ENCODE measurements at places on chromosomes 5 and 9.

GRCh38 chr5:111132076-111132475 is 39.9 kb downstream of the WDR36 start:
- DNase-seq: no peak

DNA sequence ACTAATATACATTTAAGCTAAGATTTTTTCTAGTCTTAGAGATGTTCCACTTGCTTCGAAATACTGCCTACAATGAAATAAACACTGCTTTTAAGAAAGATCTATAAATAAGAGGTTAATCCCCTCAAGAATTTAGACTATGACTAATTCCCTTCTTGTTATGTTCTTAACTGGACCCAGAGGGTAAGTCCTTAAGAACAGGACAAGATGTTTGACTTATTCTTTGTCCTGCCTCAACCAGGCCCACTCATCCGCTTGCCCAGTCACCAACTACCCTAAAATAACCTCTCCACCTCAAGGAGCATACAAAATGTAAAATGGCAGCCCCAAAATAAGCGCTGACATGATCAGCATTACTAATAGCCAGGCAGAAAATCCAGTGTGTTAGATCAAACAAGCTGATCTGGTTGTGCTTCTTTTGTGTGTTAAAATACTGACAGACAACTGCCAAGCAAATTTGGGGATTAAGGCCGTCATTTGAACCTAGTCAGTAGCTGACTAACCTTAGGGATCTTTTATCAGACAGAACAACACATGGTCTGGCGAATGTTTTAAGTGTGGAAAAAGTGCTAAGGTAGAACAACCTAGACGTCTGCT is 93.7 kb upstream of the SMC5 start:
- no peak for DNase-seq

DNA sequence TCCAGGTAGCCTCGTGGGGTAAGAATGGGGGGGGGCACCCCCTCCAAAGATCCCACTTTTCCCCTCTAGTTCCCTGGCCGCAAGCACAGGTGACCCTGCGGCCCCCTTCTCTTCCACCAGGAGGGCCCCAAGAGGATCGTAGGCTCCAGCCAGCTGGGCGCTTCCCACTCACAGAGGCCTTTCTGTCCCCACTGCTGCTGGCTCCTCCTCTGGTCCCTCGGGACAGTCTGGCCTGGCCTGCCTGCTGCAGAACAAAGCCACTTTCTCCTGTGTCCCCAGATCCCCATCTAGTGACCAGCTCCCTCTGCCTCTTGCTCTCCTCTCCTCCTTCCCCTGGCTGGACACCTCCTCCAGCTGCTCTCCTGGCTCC is 534 bp upstream of the SAPCD2 start:
- no peak for DNase-seq

DNA sequence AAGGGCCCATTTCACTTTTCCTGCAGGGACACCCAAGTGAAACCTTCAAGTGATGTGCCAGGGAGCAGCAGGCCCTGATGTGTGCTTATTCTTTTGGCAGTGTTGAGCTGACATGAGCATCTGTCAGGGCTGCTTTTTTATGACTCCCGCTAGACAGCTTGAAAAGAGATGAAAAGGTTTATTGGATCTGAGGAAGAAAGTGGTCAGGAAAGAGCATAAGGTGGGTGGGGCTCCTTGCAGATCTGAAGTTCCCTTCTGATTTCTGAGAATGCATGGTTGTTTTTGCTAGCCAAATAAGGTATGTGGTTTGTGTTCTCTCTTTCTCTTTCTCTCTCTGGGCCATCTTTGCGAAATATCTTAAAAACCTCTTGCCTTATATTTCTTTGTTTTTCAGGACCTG is 316.1 kb downstream of the DMRT2 start:
- no peak for DNase-seq

DNA sequence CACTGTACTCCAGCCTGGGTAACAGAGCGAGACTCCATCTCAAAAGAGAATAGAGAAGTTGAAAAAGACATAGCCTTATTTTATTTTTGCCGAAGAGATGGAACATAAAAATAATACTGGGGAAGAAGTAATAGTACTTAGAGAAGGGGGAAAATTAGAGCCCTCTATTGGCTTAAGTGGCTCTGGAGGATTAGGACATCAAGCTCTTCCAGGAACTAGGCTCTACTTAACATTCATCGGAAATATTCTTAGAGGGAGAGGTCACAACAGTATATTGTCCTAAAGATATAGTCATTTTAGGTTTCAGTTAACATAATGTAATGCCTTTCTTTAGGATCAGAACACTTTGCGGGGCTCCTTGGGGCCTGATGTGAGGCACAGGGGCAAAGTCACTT is 86.0 kb upstream of the PLPP1 start:
- DNase-seq: no peak

DNA sequence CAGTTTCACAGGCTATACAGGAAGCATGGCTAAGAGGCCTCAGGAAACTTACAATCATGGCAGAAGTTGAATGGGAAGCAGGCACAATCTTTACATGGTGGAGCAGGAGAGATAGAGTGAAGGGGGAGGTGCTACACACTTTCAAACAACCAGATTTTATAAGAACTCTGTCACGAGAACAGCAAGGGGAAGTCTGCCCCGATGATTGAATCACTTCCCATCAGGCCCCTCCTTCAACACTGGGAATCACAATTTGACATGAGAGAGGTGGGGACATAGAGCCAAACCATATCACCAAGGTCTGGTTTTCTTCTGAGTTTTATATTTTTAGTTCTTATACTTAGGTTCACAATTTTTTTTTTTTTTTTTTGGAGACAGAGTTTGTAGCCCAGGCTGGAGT is 16.1 kb downstream of the ZCCHC9 start:
- no peak for DNase-seq

GRCh38 chr5:39175273-39175955 is 43.9 kb downstream of the FYB1 start:
- DNase-seq: no peak

- no peak for DNase-seq
These were observed 99.5 kb downstream of the USP20 start for GRCh38 chr9:129934780-129935179.

- DNase-seq: no peak
These were observed at the start of gene GOLGA2 for GRCh38 chr9:128275198-128276007. TSS of gene GOLGA2 (minus strand) at chr9:128276007. CDS start at chr9:128275976, 31 bp downstream.

DNA sequence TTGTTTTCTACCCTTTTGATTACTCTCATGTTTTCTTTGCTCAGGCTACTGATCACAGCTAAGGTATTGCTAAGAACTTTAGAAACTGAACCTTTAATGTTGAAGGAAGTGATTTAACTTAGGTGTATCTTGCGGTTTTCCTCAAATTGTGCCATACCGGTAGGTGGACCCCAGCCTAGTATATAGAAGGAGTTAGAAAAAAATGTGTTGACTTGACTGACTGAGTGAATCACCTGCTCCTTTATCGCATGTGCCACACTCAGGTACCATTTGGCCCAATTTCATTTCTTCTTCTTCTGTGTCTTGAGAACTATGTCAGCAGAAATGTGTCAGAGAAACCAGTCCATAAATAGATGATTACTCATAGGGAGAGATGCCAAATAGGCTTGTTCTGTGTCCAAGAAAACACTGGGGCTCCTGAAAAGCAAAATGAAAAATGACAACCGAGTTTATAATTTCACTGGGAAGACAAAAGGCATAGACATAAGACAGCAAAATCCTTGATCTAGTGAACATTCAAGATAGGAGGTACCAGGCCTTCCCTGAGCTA is 19.4 kb downstream of the PLPPR1 start:
- no peak for DNase-seq

DNA sequence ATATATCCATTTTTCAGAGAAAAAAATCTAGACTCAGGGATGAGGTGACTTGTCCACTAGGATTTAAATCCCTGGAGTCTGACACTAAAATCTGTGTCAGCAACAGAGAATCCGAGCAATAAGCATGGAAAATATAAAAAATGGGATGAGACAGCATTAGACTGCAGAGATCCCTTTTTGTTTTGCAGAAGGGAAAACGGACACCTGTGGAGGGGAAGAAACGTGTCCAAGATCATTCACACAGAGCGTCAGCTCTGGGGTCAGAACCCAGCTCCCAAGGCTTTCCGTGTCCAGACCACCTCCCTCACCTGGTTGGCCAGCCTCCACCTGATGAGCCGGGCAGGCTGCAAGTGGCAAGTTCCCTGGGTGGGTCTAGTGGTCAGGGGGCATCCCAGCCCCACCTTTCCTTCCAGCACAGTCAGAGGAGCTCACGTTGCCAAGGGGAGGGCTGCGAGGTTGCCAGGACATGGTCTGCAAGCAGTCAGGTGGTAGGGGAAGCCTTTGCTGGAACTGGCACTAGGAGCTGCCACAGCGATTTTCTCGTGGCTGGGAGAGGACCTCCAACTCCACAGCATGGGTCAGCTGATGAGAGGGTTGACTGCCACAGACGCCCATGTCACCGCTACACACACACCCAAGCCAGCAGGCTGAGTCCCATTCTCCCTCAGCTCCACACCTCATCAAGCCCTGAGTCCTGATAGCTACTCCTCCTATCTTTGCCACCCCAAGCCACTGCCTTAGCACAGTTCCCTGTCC is 65.9 kb upstream of the CPLX2 start:
- no peak for DNase-seq

- no peak for DNase-seq
These were observed 254.2 kb upstream of the SLC24A2 start for GRCh38 chr9:20043035-20043434.

DNA sequence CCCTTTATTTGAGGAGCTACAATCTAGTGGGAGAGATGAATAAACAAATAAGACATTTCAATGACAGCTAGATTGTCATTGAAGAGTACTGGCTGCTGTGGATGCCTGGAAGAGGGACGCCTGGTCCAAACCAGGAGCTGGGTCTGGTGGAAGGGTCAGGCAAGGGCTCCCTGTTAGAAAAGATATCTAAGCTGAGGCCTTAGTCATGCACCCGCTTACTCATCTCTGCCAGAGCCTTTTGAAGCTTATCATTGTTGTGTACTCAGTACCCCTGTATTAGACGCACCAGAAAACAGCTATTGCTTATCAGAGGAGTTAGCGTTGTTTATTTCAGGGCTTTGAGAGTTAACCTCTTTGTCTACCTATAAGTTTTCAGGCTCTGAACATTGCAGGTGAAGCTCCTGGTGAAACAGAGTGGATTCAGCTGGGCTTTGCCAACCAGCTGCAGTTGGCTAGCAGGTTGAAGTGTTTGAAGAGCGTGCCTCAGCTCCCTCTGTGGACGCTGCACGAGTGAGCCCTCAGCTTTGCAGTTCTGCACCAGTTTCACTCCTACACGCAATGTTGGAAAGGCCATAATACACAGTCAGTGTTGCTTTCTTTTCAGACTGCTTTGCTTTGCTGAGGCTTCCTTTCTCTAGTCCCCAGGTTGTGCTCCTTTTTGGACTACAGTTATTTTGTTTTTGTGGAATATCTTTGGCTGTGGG is 5.6 kb upstream of the GPR151 start:
- no peak for DNase-seq

GRCh38 chr5:123154886-123155445 is 65.9 kb downstream of the PRDM6 start:
- no peak for DNase-seq

DNA sequence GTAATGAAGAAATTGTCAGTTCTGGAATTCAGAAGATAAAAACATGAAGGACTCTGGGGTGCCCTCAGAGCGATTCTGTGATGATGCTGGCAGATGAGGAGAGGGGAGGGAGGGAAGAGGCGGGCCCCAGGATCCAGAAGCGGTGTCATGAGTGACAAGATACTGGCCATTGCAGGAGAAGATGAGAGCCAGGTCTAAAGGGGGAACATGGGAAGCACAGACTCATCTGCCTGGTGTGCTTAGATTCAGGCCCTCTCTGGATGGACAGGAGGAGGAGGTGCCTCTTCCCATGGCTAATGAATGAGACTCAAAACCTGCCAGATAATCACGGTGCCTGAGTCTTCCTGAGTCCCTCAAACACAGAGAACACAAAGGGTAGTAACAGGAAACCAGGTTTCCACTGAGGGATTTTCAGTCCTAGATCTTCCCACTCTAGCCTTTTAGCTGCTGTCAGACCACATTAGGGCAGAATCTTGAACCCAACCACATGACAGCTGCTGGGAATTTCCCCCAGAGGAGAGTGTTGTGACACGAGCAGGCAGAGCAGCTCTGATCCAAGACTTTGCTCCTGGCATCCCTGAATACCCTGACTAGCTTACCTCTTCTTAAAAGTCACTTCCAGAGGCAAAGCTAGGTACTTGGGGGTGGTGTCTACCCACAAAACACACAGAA is 28.2 kb upstream of the HSPA9 start:
- DNase-seq: no peak

- DNase-seq: no peak
These were observed 46.6 kb downstream of the ADAMTSL1 start for GRCh38 chr9:18520416-18521047.

- DNase-seq: no peak
These were observed 368.0 kb upstream of the WWC1 start for GRCh38 chr5:167923396-167923795.

DNA sequence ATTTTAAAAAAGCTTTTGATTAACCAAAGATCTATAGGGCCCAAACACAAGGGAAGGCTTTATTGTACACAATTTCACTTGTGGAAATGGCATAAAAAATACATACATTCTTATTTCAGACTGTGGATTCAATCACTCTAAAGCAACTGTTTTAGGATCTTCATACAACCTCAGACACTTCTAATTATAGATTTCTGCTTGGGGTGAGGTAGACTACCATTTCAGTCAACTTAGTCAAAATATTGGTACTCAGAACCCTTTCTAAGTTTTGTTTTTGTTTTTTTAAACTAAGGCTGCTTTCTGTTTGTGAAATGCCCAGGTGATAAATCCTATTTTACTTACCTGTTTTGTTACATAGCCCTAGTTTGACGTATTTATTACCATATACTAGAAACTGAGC is 284.5 kb upstream of the RASA1 start:
- DNase-seq: no peak

Measured in stimulated activated CD4-positive, alpha-beta T cell treated with anti-CD3 and anti-CD28 coated beads, Interleukin-1b, Interleukin-23, amount 100 ng/mL, for 24 hours (primary cell).